ENCODE measurements at places on chromosomes 11 and 22.

- DNase-seq, result no peak
Observed at GRCh38 chr22:18955696-18956095, 19.6 kb upstream of the PRODH start.

GRCh38 chr11:134797411-134798089, 385.5 kb upstream of the B3GAT1 start:
- no peak for DNase-seq

DNA sequence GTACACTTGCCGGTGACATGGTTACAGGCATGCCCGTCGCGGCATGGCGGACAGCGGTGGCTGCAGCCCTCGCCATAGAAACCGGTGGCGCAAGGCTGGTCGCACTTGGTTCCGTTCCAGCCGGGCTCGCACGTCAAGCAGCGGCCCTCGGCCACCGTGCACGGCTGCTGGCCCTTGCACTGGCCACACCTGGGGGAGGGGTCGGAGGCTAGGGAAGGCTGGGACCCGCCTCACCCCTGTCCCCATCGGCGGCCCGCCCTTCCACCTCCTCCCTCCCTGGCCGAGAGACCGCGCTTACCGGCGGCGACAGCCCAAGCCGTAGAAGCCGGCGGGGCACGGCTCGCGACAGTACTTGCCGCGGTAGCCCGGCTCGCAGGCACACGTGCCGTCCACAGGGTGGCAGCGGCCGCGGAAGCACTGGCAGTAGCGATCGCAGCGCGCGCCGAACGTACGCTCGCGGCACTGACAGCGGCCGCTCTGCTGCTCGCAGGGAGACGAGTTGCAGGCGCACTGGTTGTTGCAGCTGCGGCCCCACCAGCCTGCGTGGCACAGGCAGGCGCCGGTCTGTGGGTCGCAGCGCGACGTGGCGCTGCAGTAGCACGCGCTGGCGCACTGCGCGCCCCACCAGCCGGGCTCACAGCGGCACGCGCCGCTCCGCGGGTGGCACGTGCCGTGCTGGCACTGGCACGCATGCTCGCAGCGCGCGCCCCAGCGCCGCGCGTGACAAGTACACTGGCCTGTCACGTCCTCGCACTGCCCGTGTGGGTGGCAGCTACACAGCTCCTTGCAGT, 6.7 kb downstream of the SCARF2 start:
- peak; percentile 53 for DNase-seq

GRCh38 chr22:30884211-30885000, 84.2 kb downstream of the MORC2 start:
- DNase-seq, result no peak

GRCh38 chr22:49882519-49883293, 29.1 kb downstream of the ZBED4 start:
- no peak for DNase-seq

- no peak for DNase-seq
Observed at GRCh38 chr11:83521647-83522596, 235.8 kb upstream of the CCDC90B start.

DNA sequence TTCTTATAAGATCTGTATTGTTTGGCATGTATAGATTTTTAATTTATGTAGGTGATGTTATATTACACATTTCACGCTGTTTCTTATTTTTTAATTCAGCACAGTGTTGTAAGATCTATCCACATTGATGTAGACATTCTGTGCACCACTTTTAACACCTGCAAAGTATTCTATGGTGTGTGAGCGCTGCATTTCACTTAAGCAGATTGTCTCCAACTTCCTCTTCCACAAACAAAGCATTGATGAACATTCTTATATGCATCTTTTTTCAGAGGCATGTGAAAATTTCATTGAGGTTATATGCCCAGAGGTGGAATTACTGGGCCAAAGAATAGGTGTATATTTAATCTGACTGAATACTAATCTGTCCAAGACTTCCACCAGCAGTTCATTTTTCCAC, 3.4 kb upstream of the POU2AF1 start:
- no peak for DNase-seq

DNA sequence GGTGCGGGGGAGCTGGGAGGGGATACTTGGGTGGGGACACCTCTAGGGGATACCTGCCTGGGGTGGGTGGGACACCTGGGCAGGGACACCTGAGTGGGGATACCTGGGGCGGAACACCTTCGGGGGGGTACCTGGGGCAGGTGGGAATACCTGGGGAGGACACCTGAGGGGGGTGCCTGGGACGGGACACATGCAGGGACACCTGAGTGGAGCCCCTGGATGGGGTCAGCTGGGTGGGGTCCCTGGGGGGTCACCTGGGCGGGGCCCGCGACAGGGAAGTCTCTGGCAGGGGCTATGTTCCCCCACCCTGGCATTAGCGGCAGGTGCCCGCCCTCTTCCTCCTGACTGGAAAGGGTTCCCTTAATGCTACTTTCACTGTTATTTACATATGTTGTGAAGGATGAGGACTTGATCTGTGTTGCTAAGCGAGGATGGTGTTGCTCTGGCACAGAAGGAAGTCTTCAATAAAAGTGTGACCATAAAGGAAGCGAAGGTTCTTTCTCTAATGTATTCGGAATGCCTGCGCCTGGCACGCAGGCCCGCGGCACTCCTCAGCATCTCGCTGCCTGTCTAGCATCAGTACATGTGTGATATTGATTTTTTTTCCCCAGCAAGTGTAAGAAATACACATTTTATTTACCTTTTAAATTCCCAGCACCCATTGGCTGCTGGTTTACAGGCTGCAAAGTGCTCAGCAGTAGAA, 801.7 kb downstream of the BRD1 start:
- no peak for DNase-seq

Data from stimulated activated naive CD4-positive, alpha-beta T cell treated with Interleukin-2 at 50 U/mL for 16 hours (primary cell).